Forelimb muscle (tissue), 1 donor: ENCODE measurements at places on chromosomes 1 and 21. TPM values are rescaled to one million over a fixed set of nuclear protein-coding genes. Genes with fewer than 3 reads are reported as not detected.

The TDRD10 gene
- 2.3 TPM for polyA plus RNA-seq

The CA6 gene
- polyA plus RNA-seq, result not detected

The EPHA2 gene
- polyA plus RNA-seq, result 5.3 TPM

The FCRL6 gene
- 0.34 TPM for polyA plus RNA-seq

The OR2L2 gene
- polyA plus RNA-seq, result 0.06 TPM

The SLC66A1 gene
- 9.3 TPM for polyA plus RNA-seq

The IGSF9 gene
- 0.28 TPM for polyA plus RNA-seq

The FAM131C gene
- 0.14 TPM for polyA plus RNA-seq

The PLA2G5 gene
- 0.25 TPM for polyA plus RNA-seq

The MCOLN2 gene
- polyA plus RNA-seq, result 0.16 TPM

The DHDDS gene
- polyA plus RNA-seq, result 19.8 TPM
